DMS153 (cell line): ENCODE measurements at places on chromosomes 12 and 14.
A peak's percentile ranks its signal among the peaks of the same experiment; 100 is the strongest.

- peak; percentile 84 for DNase-seq
Observed at GRCh38 chr12:9797722-9798619, 29.3 kb upstream of the KLRF1 start.

- DNase-seq = no peak
Observed at GRCh38 chr12:65875640-65876071, 51.4 kb downstream of the HMGA2 start.

- DNase-seq = no peak
Observed at GRCh38 chr12:98551787-98552186, 36.4 kb downstream of the TMPO start.

DNA sequence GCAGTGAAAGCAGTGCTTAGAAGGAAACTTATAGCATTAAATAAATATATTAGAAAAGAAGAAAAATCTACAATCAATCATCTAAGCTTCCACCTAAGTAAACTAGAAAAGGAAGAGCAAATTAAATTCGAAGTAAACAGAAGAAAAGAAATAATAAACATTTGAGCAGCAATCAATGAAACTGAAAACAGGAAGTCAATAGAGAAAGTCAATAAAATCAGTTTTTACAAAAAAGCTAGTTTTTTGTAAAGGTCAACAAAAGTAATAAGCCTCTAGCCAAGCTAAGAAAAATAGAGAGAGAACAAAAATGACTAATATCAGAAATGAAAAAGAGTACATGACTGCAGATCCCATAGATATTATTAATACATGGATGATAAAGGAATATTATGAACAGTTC, 34.2 kb upstream of the KTN1 start:
- no peak for DNase-seq

- no peak for DNase-seq
Observed at GRCh38 chr12:69527506-69528272, 57.5 kb downstream of the FRS2 start.

DNA sequence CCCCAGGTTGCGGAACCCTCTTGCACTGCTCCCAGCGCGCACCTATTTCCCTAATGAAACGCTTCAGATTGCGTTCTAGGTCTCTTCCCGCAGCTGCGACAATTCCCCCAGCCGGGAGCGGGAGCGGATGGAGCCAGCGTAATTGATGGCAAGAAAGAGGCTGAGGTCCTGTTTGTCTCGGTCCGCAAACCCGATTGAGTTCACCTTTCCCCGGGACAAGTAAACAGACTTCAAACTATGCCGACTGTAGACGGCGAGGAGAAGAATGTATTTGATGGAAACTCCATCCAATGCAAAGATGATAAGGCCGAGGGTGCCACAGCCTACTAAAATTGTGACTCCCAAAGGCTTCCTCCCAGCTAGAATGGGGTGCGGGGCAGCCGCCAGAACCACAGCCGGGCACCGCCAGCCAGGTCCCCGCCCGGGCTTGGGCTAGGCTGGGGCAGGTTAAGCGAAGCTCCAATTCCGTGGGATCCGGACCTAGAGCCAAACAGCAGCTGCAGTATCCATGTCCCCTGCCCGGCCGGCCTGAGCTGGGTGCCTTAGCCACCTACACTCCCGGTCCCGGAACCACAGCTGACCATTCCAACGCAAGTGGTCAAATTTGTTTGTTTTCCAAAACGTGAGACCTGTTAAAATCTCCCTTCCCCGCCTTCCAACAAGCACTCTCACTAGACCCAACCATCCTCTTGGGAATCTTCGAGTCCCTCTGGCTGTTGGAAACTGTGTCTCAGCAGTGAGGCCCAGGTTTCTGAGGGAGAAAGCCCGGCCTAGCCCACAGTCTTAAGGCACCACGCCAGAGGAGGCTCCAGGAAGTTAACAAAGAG, 5.5 kb downstream of the NKX2-1 start:
- DNase-seq = peak; percentile 66

DNA sequence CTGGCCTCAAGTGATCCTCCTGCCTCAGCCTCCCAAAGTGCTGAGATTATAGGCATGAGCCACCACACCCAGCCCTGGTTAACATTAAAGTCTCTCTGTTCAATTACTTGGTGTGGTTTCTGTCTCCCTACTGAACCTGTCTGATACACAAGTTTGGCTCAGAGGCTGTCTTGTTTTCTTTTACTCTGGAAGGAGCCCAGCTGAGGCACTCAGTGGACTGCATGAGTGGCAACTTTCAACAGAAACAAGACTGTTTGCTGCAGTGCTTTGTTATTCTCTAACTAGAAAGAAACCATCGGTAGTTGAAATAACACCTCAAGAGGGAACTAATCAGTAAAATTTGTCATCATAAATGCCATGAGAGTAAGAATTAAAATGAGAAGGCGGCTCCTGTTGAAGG, 238.7 kb downstream of the FOXN3 start:
- DNase-seq = no peak

DNA sequence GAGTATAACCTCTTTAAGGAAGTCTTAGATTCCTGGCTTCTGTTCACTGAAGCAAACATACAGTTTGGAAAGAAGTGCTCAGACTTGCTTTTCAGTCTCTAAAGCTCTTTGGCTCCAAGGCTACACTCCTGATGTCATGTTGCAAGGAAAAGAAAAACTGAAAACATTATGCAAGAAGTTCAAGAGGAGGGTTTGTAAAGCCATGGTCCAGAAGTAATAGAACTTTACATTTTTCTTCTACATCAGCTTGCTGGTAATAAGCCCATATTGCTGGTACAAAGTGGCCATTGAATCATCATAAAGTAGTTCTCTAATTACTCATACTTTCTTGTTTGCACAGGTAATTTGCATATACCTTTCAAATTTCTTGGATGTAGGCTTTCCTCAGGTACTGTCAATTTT, 83.6 kb downstream of the BBS10 start:
- no peak for DNase-seq

DNA sequence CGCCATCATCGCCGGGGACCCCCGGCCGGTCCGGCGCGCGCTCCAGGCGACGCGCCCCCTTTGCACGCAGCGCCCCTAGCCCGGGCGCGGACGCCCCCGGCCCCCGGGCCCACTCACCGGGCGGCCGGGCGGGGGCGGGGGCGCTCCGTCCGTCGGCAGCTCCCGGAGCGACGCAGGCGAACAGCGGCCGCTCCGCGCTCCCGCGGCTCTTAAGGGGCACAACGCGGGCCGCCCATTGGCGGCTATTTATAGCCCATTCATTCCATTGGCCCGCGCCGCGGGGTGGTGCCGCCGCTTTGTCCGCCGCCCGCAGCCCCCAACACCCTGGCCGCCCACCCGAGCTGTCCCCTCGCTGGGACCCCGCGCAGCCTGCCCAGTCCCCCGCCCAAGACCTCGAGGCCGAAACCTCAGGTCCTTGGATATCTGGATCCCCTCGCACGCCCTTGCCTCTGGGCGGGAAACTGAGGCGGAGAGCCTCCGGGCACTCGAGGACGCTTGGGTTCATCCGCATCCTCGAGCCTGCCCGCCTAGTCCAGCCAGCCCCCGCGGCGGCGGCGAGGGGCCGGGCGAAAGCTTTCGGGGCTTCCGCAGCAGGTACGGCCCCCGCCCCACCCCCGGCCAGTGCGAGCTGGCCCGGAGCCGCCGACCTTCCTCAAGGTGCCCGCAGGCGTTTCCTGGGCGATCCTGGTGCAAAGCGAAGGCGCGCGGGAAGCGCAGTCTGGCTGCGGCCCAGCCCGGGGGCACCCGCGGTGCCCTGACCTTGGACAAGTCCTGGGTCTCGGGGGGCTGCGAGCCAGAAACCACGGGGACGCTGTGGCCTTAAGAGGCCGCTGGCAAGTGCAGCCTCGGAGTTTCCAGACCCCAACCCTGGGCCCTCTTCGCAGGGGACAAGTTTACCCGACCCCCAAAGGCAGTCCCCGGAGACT, at the start of gene CKB:
CKB (minus strand) TSS at position 182 of the 926 bp plus-strand sequence. CDS start 337 bp downstream, outside the sequence.
- peak; percentile 43 for DNase-seq

GRCh38 chr12:67650388-67651131, 2.0 kb downstream of the DYRK2 start:
- no peak for DNase-seq

DNA sequence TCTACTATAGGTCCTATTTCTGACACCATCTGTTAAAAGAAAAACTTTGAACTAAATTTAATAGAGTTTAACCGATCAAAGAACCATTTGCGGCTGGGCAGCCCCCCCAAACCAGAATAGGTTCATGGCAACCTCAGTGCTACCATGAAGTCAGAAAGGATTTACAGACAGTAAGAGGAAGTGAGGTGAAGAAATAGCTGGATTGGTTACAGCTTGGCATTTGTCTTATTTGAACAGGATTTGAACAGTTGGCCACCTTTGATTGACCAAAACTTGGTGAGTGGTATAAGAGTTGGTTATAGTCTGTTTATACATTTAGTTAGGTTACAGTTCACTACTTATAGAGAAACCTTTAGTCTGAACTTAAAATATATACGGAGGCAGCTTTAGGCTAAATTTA, 88.9 kb downstream of the TXNDC16 start:
- no peak for DNase-seq

DNA sequence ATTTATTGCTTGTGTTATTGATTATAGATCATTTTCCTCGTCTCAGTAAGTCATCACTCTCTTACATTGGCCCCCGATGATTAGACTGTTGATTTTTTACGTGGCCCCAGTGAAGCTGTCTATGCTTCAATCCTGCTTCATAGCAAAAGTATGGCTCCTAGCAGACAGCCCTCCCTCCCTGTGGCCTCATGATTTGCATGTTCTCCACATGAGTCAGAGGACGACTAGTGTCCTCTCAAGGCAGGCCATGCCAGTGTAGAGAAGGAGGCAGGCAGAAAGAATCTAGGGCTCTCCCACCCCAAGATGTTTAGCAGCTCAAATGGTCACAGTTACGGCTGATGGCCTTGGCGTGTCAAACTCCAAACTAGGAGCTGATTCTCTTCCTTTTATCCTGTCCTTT, 59.6 kb downstream of the FIGNL2 start:
- DNase-seq = no peak

- DNase-seq = no peak
Observed at GRCh38 chr14:95544588-95544987, 9.7 kb downstream of the GLRX5 start.

GRCh38 chr14:72547999-72548398, 345.9 kb downstream of the DPF3 start:
- DNase-seq = no peak

DNA sequence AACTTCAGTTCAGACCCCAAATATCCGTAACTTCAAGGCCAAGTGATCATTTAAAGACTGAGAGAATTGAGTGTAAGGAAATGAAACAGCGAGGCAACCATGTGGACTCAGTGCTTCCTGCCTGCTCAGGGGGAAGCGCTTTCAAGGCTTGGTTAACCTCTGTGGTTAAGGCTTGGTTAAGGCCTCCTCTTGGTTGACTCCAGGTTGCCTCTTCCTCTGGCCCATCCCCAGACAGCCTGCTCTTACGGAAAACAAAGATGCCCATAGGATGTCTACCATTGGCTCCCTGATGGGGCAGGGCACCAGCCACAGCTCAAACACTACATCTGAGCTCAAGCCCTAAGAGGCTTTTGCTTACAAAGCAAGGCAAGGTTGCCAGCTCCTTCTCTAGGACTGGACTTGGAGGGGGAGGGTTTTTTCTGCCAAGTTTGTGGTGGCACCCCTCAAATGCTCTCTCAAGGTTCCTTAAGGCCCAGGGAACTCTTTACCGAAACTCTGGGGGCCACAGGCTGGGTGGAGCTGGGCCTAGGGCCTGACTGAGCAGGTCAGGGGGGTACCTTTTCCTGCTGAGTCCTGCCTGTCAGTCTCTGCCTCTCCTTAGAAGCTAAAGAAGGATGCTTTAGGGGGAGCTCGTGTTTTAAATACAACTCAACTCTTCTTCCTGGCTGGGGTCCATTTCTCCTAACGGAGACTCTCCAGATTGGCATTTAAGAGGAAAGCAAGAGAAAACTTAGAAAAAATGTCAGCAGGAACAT, 13.7 kb downstream of the COL2A1 start:
- no peak for DNase-seq

DNA sequence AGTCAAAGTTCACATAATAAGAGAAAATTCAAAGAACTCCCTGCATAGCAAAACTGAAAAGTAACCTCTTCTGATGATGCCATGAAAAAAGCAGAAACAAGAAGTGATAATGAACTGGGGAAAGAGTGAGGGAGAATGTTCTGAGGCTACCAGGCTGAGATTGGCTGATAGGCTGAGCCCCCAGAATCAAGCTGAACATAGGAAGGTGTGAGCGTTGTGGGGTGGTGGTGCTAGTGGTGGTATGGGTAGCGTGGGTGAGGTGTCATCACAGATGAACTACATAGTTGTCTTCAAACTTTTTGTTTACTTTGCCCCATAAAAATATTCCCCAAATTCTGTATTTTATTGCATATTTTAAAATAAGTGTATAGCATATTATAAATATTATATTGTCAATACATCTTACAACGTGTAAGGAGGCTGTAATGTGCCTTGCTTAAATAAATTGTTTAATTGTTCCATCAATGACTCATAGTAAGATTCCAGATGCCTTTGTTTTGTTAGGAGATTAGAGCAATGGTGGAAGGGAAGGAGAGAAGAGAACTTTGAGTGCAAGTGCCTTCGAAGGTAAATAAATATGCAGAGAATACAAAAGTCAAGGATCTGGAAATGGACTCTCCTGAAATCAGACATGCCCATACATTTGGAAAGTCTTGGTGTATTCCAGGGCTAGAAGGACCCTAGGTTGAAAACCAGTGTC, 15.8 kb upstream of the CFAP54 start:
- no peak for DNase-seq

DNA sequence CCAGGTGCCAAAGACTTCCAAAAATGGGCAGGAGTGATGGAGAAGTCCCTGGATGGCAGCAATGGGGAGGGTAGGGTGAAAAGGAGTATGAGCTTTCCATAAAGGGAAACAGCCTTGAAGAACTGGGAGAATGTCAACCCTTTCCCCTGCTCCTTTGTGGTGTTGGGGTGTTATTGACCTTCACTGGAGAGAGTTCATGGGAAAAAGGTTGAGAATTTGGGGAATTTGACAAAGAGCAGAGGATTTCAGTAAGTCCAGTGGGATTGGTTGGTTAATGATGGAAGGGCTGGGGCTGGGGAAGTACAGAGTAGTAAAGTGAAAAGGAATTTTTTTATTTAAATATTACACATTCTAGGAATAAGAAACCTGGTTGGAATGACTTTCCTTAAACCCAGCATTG, 116.6 kb downstream of the ERC1 start:
- DNase-seq = no peak

- no peak for DNase-seq
Observed at GRCh38 chr12:113894697-113895096, 71.4 kb downstream of the RBM19 start.

DNA sequence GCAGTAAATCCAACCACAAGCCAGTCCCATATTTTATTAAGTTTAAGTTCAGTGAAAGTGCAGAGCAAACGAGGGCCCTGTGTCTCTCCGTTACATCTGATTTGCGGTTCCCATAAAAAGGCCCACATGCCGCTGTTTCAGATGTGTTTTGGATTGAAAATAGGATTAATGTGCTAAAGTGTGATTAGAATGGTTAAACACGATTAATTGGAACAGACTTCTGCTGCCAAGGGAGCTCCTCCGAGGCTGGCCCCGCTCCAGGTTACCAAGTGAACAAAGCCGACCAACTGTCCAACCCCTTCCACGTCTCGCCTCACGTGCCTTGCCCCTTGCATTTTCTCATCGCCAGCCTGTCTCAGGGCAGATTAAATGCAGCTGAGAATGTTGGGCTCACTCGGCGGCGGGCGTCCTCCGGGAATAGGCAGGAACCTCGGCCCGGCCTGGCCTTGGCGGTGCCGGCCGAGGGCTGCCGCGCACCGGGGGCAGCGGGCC, 166.5 kb upstream of the GSC start:
- peak; percentile 13 for DNase-seq

- no peak for DNase-seq
Observed at GRCh38 chr14:74265301-74265965, 26.2 kb downstream of the VSX2 start.
